ENCODE measurements at places on chromosomes 11 and 22. TPM values are rescaled to one million over a fixed set of nuclear protein-coding genes. Genes with fewer than 3 reads are reported as not detected.

Gene CDK2AP2
- 91.5 TPM for total RNA-seq

Gene SCUBE2
- 0.43 TPM for total RNA-seq

Gene ELF5
- not detected for total RNA-seq

Gene CFAP300
- 5.6 TPM for total RNA-seq

Gene KRTAP5-7
- total RNA-seq, result not detected

Gene CARNS1
- total RNA-seq, result 0.16 TPM

Gene FAM89B
- 57.0 TPM for total RNA-seq

Gene B4GALNT4
- 14.5 TPM for total RNA-seq

Gene ZP1
- total RNA-seq, result not detected

Gene OR4D5
- total RNA-seq, result not detected

Gene NPAS4
- total RNA-seq, result not detected

Gene SYT7
- total RNA-seq, result 0.71 TPM
